ENCODE measurements at places on chromosomes 2 and 18.
A peak's percentile ranks its signal among the peaks of the same experiment; 100 is the strongest.

GRCh38 chr2:197993363-197993762, 189.0 kb downstream of the PLCL1 start:
- DNase-seq = no peak

DNA sequence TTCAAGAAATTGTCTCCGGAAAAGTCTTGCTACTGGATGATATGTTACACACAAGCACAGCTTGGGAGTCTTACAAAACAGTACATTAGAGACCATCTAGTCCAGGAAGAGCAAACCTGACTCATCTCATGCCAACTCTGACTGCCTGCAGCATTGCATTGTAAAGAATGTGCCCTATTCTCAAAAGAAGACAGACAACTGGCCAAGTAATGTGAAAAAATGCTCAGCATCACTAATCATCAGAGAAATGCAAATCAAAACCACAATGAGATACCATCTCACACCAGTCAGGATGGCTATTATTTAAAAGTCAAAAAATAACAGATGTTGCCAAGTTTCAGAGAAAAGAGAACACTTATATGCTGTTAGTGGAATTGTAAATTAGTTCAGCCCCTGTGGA, 42.7 kb upstream of the GORASP2 start:
- no peak for DNase-seq

GRCh38 chr2:148021059-148021861, at the start of gene MBD5:
MBD5 (plus strand) TSS chr2:148021091.
- DNase-seq = no peak

DNA sequence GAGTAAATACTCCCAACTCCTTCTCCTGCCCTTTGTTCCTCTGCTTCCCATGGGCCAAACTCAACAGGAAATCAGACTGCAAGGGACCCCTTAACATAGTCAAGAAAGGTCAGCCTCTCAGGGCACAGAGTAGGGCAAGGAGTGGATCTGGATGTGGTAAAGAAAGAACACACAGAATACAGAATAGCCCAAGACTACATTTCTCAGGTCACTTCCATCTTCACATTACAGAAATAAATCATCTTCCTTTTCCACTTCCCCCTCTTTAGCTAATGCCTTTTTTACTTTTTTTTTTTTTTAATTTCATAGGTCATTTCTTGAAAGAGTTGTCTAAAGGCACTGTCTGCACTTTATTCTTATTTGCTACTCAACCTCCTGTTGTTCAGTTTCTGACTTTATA, 558.3 kb downstream of the TNS1 start:
- DNase-seq = no peak

DNA sequence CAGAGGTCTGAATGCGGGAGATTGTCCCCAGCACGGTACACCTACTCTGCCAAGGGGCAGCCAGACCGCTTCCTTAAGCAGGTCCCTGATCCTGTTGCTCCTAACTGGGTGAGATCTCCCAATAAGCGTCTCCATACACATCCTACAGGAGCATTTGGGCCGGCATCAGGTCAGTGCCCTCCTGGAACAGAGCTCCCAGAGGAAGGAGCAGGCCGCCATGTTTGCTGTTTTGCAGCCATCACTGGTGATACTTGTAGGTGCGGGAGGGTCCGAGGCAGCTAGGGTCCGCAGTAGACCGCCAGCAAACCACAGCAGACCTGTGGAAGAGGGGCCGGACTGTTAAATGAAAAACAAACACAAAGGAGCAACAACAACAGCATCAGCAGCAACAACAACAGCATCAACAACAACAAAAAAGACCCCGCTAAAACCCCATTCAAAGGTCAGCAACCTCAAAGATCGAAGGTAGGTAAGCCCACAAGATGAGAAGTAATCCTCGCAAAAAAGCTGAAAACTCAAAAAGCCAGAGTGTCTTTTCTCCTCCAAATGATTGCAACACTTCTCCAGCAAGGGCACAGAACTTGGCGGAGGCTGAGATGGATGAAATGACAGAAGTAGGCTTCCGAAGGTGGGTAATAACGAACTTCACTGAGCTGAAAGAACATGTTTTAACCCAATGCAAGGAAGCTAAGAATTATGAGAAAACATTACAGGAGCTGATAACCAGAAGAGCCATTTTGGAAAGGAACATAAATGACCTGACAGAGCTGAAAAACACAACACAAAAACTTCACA, 79.0 kb upstream of the CDH7 start:
- DNase-seq = no peak

DNA sequence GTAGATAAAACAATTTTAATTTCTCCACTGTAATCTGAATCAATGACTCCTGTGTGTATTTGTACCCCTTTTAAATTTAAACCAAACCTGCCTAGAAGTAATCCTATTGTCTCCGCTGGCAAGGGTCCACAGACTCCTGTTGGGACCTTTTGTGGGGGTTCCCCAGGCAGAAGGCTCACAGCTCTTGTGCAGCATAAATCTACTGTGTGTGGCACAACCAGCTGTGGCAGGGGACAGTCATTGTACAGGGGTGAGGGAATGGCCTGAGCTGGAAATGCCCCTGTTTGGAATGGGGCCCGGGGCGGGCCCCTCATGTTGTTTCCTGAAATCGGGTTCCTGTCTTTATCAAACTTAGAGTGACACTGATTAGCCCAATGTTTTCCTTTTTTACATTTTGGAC, 318.2 kb upstream of the FAM98A start:
- DNase-seq = no peak

DNA sequence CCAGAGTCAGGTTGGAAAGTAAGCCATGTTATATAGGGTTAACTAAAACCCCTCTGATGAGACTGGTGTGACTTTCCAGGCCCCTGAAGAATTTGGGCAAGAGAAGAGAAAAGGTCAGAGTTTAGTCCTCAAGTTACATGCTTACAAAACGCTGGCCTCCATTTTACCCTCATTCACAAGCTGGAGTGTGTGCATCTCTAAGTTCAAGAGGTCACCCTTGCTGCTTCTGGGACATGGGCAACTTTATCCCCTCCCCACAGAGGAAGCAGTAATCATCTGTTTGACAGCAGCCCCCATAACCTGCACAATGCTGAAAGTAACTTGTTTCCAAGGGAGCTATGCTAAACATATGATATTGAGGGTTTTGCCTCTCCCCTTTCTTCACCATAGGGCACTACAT, 85.2 kb upstream of the CCDC195 start:
- DNase-seq = no peak

- DNase-seq = no peak
These were observed 106.9 kb upstream of the THOC1 start for GRCh38 chr18:374721-375168.

DNA sequence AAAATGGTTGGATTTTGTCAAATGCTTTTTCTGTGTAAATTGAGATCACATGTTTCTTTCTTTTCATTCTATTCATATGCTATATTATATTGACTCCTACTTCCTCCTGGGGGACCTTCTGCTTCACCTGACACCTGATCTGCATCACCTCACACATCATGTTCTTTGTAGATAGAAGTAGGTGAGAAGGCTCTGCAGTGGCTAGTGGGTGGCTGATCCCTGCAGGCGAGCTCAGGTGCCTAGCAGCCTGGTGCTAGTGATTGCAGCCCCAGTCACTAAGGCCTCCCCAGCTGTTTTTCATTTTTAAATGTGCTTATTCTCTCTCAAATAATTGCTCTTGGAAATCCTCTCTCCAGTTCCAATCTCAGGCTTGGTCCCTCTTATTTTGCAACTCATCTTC, 33.6 kb downstream of the MC4R start:
- no peak for DNase-seq

- no peak for DNase-seq
These were observed 24.2 kb upstream of the TANK start for GRCh38 chr2:161135951-161136593.

- DNase-seq = no peak
These were observed 99.5 kb downstream of the MAP4K4 start for GRCh38 chr2:101796825-101797600.

- no peak for DNase-seq
These were observed 39.1 kb downstream of the TMEM163 start for GRCh38 chr2:134679745-134680144.

GRCh38 chr2:44392338-44392943, 30.7 kb downstream of the CAMKMT start:
- no peak for DNase-seq

GRCh38 chr2:38432820-38433606, 55.9 kb upstream of the ATL2 start:
- no peak for DNase-seq

DNA sequence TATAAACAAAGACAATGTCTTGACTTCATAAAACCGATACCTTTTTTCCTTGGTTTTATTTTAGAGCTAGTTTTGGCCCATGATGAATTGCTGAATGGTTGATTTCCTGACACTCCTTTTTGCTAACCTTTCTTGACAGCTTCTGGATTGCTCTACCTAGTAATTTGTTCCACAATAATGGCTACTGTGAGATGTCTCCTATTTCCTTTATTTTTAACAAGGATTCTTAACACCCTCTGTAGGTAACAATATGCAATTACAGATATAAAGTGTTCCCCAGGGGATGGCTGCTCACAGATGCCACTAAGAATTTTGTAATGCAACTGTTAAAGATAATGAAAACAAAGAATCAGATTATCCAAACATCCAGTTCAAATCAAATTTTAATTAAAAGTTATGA, 100.8 kb upstream of the ATP5MC3 start:
- DNase-seq = peak; percentile 7

- DNase-seq = no peak
These were observed 7.7 kb downstream of the MAPRE3 start for GRCh38 chr2:26978061-26978596.

- no peak for DNase-seq
These were observed 24.7 kb upstream of the SERPINB5 start for GRCh38 chr18:63451799-63452660.

- no peak for DNase-seq
These were observed 12.0 kb downstream of the SIGLEC15 start for GRCh38 chr18:45837283-45838070.

GRCh38 chr18:35875566-35875965, 96.9 kb upstream of the RMP24 start:
- no peak for DNase-seq

- DNase-seq = no peak
These were observed 411.1 kb downstream of the FIGN start for GRCh38 chr2:163324677-163325076.

DNA sequence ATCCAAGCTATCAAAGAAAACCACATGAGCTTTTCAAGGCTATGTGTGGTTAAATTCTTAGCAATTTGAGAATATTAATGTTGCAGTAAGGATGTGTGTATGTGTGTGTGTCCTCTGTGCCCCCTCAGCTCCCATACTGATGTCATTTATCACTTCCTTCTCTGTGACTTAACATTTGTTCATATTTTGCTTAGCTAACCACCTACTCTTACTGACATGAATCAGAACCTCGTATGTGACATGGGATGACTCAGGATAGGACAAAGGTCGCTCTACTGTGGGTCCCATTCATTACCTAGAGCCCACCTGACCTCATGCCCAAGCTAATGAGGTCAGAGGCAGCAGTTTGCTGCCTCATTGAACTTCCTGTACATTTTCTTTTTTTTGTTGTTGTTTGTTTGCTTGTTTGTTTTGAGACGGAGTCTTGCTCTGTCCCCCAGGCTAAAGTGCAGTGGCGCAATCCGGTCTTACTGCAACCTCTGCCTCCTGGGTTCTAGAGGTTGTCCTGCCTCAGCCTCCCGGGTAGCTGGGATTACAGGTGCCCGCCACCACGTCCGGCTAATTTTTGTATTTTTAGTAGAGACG, 36.3 kb downstream of the MOGAT1 start:
- no peak for DNase-seq

DNA sequence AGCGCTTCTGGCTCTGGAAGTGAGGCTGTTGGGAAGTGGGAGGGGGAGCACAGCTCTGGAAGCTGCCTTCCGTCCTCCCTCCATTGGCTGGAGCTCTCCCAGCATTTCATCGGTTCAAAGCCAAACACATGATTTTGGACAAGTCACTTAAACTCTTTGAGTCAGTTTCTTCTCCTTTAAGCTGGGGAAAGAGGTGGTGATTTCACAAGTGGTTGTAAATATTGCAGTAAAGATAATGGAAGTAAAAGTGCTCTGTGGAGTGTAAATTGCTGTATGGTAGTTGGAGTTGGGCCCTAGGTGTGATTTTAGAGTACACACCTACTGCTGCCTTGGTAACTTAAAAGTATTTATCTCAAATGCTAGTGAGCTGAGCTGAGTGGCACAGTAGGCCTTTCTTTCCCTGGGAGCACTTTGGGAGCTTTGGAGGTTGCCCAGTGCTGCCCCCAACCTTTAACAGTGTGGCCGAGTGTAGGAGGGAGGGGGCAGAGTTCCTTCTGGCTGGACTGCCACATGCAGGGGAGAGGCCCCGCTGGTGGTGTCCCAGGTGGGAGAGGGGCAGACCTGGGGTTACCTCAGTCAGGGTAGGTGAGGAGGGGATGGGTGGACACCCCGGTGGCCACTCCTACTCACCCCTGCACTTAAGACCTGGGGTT, 54.7 kb downstream of the ASAP2 start:
- no peak for DNase-seq

GRCh38 chr18:7307526-7307925, 76.6 kb downstream of the LRRC30 start:
- DNase-seq = no peak
